Gastrocnemius medialis (tissue), 4 donors: ENCODE measurements at places on chromosomes 3 and 15. TPM values are rescaled to one million over a fixed set of nuclear protein-coding genes. Genes with fewer than 3 reads are reported as not detected.

KBTBD12 gene
- 16.0 TPM for total RNA-seq

GFM1 gene
- 84.4 TPM for total RNA-seq

CPEB1 gene
- 0.69 TPM for total RNA-seq

ITIH1 gene
- total RNA-seq = 0.72 TPM

CIB2 gene
- 6.5 TPM for total RNA-seq

CSTA gene
- not detected for total RNA-seq

DET1 gene
- 7.5 TPM for total RNA-seq

NANOGP8 gene
- total RNA-seq = not detected

DNA sequence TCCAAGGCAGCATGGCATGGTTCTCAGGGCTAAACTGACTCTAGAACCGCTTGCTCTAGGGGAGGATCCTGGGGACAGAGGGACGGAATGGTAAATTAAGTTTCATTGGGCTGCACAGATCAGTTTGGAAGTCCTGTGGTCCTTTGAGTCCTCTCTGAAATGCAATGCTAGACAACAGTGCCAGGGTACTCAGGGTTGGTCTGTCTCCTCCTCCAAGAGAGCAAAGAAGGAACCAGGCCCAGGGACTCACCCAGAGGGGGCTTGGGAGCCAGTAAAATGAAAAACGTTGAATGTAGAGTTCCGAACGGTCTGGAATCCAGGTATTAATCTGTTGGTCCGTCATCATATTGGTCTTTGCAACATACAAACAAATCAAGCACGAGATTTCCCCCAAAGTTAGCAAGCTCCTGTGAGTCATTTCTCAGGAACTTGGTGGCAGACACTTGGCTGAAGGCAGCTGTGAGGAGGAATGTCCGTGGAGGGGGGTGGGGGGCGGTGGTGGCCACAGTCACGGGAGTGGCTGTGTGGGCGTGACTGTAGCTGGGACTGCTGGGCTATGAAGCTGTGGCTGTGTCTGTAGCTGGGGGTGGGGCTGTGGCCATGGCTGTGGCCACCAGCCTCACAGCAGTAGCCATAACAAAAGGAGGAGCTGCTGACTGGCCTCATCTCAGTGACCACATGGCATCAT lies 361.0 kb downstream of the SHQ1 start:
- H3K27ac ChIP-seq = no peak overlapping the region
- H3K4me1 ChIP-seq = peaks cover 9% of the 10 kb centered on the region
- peak; percentile 80 for DNase-seq
- H3K27me3 ChIP-seq = no peaks in the 10 kb centered on the region
- no peaks in the 10 kb centered on the region for H3K36me3 ChIP-seq

- no peak for DNase-seq
- peaks cover 9% of the 10 kb centered on the region for H3K27me3 ChIP-seq
- H3K36me3 ChIP-seq = no peaks in the 10 kb centered on the region
Measured at GRCh38 chr3:196645096-196645495, 5.6 kb downstream of the NRROS start.

DNA sequence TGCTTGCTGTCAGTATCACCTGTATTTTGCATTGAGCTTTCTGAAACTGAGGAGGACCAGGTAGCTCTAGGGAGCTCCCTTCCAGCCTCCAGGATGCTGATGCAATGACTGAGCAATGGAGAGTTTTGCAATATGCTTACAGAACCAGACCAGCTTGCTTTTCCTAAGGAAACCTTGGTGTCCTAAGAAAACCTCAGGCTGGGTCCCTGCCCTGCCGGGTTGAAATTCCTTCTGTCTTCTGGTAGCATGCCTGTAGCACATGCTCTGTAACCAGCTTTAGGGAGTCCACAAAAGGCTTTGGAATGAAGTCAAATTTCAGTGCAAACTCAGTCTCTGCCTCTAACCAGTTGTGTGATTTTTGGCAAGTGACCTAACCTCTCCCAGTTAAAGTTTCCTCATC lies 65.8 kb upstream of the GSK3B start:
- H3K36me3 ChIP-seq = no peaks in the 10 kb centered on the region
- no peak overlapping the region for H3K4me3 ChIP-seq
- H3K4me1 ChIP-seq = peaks cover 9% of the 10 kb centered on the region

DNA sequence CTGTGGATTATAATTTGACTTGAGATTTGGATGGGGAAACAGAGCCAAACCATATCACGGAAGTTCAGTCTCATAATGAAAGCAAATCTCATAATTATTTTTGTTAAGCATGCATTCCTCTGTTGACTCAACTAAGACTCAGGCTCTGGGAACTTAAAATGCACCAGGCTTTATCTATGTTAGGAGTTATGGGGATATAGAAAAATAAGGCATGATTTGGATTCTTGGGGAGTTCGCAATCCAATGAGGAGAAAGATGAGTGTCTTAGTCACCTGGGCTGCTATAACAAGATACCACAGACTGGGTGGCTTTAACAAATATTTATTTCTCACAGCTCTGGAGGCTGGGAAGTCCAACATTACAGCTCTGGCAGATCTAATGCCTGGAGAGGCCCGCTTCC lies 89.4 kb upstream of the TJP1 start:
- H3K36me3 ChIP-seq = no peaks in the 10 kb centered on the region
- no peaks in the 10 kb centered on the region for H3K4me1 ChIP-seq
- no peaks in the 10 kb centered on the region for H3K27me3 ChIP-seq
- DNase-seq = no peak

- DNase-seq = no peak
- no peak overlapping the region for H3K27ac ChIP-seq
- no peaks in the 10 kb centered on the region for H3K27me3 ChIP-seq
Measured at GRCh38 chr3:41137686-41138111, 61.6 kb upstream of the CTNNB1 start.

DNA sequence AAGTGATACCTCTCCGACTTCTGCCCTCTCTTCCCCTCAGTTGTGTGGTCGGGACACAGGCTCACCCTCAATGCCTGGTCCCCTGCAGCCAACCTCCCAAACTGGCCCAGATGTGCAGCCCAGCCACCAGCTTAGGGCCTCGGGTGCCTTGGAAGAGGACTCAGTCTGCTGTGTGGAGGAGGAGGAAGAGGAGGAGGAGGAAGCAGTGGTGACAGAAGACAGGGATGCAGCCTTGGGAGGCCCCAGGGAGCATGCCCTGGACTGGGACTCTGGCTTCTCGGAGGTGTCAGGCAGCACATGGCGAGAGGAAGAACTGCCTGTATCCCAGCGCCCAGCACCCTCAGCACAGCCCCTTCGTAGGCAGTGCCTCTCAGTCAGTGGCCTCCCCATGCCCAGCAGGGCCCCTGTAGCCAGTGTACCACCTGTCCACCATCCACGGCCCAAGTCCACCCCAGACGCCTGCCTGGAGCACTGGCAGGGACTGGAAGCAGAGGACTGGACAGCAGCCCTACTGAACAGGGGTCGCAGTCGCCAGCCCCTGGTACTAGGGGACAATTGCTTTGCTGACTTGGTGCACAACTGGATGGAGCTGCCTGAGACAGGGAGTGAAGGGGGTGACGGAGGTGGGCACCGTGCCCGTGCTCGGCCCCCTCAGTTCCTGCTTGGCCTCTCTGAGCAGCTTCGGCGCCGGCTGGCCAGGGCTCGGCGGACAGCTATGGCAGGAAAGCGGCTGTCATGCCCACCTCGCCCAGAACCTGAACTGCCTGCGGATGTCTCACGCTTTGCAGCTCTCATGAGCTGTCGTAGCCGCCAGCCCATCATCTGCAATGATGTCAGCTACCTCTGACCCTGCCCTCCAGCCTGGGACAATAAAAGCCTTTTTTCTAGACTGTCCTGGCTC lies 1.3 kb downstream of the INKA1 start:
- DNase-seq = no peak
- peak overlapping the region; percentile 89 for H3K4me3 ChIP-seq
- H3K27me3 ChIP-seq = no peaks in the 10 kb centered on the region
- no peaks in the 10 kb centered on the region for H3K36me3 ChIP-seq
- H3K27ac ChIP-seq = peak overlapping the region; percentile 89

GRCh38 chr3:117486719-117487716 lies 777.4 kb downstream of the TUSC7 start:
- H3K4me1 ChIP-seq = no peaks in the 10 kb centered on the region
- H3K27ac ChIP-seq = no peak overlapping the region
- H3K4me3 ChIP-seq = no peak overlapping the region
- no peak for DNase-seq
- H3K27me3 ChIP-seq = no peaks in the 10 kb centered on the region

GRCh38 chr3:13262493-13263211 lies 157.5 kb downstream of the NUP210 start:
- H3K27ac ChIP-seq = peak overlapping the region; percentile 81
- no peaks in the 10 kb centered on the region for H3K36me3 ChIP-seq
- H3K4me1 ChIP-seq = peaks cover 21% of the 10 kb centered on the region
- H3K27me3 ChIP-seq = no peaks in the 10 kb centered on the region
- no peak for DNase-seq
- H3K4me3 ChIP-seq = no peak overlapping the region

DNA sequence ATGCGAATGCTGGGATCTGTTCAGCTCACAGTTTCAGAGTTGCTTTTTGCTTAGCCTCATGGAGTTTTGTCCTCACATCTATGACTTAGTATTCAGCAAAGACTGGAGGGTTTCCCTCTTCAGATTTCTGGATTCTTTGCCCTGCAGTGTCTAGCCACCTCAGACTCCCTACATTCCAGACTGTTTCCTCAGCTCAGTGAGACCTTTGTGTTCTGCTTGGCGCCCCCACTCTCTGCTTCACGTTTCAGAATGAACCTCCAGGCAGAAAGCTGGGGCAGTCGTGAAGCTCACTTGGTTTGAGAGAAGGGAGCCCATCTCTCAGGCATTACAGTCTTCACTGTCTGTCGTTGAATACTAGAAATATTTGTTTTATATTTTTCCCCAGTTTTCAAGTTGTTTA lies 118.1 kb downstream of the CACNA1D start:
- no peaks in the 10 kb centered on the region for H3K36me3 ChIP-seq
- no peak for DNase-seq
- H3K4me1 ChIP-seq = no peaks in the 10 kb centered on the region
- H3K27ac ChIP-seq = no peak overlapping the region
- H3K27me3 ChIP-seq = no peaks in the 10 kb centered on the region
- H3K4me3 ChIP-seq = no peak overlapping the region

- H3K27ac ChIP-seq = no peak overlapping the region
- no peaks in the 10 kb centered on the region for H3K36me3 ChIP-seq
- H3K4me1 ChIP-seq = peaks cover 29% of the 10 kb centered on the region
Measured at GRCh38 chr3:171183042-171183441, 156.5 kb upstream of the SLC2A2 start.

DNA sequence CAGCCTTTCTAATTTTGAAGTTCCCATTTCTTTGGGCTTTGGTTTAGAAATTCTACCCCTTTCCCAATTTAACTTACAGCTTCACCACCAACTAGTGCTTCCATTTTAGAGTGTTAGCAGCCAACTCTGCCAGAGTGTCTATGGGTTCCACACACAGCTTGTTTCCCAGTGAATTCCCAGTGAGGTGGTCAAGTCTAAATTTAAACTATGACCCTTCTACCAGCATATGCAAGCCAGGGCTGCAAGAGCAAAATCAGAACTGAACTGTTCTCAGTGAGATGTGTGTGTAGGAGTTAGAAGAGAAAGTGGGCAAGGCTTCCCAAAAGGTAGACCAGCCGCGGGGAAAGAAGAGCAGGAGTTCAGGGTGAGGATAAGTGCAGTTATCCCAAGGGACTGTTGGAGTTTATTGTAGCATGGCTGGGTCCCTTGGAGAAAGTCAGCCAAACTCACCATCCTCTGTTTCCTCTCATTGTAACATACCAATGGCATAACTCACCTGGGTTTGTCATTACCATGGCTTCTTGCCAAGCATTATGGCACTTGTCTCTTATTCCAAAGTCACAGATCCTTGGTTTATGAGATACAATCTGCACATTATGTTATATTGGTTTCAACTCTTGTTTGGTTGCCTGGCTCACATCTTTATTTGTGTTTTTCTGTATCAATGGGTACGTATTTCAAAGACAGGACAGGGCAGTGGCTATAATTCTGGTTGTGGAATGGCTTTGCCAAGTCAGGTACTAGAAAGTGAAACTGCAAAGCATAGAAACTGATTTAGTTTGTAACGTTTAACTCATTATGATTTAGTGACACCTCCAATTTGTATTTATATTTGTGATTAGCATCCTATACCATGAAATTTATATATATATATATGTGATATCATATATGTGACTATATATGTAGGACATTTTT lies 130.2 kb upstream of the UMPS start:
- peak; percentile 11 for DNase-seq
- H3K4me1 ChIP-seq = peaks cover 63% of the 10 kb centered on the region
- H3K27me3 ChIP-seq = no peaks in the 10 kb centered on the region
- H3K27ac ChIP-seq = peak overlapping the region; percentile 87

GRCh38 chr3:42179110-42179725 lies 86.8 kb downstream of the CCK start:
- no peak overlapping the region for H3K4me3 ChIP-seq
- H3K27me3 ChIP-seq = no peaks in the 10 kb centered on the region

DNA sequence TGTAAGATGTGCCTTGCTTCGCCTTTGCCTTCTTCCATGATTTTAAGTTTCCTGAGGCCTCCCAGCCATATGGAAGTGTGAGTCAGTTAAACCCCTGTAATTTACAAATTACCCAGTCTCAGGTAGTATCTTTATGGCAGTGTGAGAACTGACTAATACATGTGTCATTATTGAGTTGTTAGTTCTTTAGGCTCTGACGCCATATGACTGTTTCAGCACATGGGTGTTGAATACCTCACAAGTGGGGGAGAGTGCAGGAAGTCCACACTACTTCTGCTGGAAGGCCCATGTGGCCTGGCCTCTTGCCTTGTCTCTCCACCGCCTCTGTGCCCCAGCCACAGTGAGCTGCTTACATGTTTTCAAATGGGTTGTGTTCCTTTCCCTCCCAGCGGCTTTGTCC lies 28.5 kb downstream of the MFSD1 start:
- no peak overlapping the region for H3K4me3 ChIP-seq
- no peak overlapping the region for H3K27ac ChIP-seq
- H3K4me1 ChIP-seq = no peaks in the 10 kb centered on the region
- no peaks in the 10 kb centered on the region for H3K36me3 ChIP-seq
- no peak for DNase-seq

- no peaks in the 10 kb centered on the region for H3K27me3 ChIP-seq
- no peaks in the 10 kb centered on the region for H3K36me3 ChIP-seq
- DNase-seq = no peak
- H3K4me1 ChIP-seq = no peaks in the 10 kb centered on the region
- H3K4me3 ChIP-seq = no peak overlapping the region
Measured at GRCh38 chr3:98501863-98502576, 4.5 kb downstream of the OR5K2 start.

DNA sequence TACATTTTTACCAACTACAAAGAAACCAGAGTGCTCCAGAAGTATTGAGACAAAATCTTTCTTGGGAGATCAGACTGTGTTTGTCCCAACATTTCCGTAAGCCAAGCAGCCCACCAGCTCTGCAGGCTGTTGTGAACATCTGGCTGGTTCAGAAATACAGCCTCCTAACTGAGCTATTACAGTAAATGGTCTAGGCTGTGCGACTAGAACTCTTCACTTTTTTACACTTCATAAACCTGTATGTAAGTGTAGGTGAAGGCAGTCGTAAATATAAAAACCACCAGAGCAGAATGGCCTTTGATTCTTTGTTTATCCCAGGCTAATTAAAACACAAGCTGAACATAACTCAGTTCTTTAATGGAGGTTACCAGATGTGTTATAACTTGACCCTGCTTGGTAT lies 235.3 kb downstream of the ARRDC4 start:
- no peak overlapping the region for H3K4me3 ChIP-seq
- H3K27ac ChIP-seq = no peak overlapping the region
- no peaks in the 10 kb centered on the region for H3K36me3 ChIP-seq
- DNase-seq = no peak

GRCh38 chr3:18964640-18965039 lies 183.7 kb upstream of the KCNH8 start:
- no peak for DNase-seq
- no peaks in the 10 kb centered on the region for H3K36me3 ChIP-seq
- no peaks in the 10 kb centered on the region for H3K27me3 ChIP-seq
- no peaks in the 10 kb centered on the region for H3K4me1 ChIP-seq
- no peak overlapping the region for H3K27ac ChIP-seq
- H3K4me3 ChIP-seq = no peak overlapping the region
